ENCODE measurements at places on chromosomes 2 and 18.

- DNase-seq = no peak
Observed at GRCh38 chr2:60520151-60520876, 33.1 kb downstream of the BCL11A start.

GRCh38 chr2:11498543-11499034 lies 32.6 kb upstream of the E2F6 start:
- DNase-seq = peak; percentile 25

DNA sequence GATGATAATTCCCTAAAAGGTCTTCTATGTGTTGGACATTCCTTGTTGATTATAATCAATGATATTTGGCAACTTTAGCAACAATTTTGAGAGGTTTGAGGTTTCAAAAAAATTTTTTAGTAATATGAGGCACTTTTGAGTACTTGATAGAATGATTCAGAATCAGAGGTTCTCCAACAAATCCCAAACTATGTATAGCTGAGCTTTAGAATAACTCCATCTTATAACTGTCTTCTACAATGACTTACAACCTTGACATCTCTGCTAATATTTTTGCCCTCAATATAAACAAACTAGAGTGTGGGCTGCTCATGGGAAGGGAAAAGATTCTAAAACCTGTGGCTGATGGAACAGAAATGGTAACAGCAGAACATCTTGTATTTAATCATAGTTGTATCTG lies 21.5 kb upstream of the SERPINB7 start:
- DNase-seq = no peak

- no peak for DNase-seq
Observed at GRCh38 chr2:182426082-182426917, 536 bp downstream of the PDE1A start.

DNA sequence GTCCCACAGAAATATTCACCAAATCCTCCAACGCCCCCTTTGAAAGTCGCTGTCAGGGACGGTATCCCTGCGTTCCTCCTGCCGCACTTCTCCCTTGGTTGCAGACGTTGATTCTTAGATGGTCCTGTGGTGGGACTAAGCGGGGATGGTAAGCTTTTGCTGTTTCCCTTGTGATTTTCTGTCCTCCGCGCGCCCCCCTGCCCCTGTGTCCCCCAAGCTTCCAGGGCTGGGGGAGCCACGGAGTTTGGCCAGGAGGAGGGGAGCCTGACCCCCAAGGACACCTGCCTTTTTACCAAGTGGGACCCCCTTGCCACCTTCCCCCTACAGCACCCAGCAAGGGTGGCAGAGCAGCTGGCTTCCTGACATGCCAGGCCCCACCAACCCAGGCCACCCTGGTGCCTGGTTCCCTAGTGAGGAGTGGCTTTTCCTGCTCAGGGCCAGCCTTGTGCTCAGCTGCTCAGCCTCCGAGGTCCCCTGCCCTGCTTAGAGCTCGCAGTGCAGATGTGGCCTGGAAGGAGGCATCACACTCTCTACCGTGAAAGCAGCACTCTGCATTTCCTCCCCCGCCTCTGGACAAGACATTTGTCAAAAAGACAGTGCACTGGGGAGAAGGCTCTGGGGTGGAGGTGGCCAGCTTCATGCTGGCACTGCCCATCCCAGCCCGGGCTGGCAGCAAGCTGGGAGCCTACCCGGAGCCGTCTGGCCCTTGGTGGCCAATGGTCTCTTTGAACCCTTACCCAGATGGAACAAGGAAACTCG lies 49.4 kb downstream of the TWIST2 start:
- DNase-seq = no peak

DNA sequence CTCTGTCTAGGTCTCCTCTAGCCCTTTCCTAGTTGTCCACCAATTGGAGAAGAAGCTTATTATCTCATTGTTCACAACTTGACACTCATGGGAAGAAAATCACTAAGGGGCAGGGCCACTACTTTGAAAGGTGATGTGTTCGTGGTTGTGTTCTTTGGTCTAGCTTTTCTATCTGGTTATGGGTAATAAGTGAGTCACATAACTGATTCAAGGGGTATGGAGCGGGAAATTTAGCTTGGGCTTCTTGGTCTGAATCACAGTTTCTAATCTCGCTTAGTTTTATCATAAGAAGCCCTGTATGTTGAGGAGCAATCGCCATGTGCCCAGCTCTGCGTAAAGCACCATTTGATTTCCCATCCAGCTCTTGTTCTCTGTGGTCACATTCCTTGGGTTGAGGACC lies 18.7 kb upstream of the DYTN start:
- DNase-seq = no peak

DNA sequence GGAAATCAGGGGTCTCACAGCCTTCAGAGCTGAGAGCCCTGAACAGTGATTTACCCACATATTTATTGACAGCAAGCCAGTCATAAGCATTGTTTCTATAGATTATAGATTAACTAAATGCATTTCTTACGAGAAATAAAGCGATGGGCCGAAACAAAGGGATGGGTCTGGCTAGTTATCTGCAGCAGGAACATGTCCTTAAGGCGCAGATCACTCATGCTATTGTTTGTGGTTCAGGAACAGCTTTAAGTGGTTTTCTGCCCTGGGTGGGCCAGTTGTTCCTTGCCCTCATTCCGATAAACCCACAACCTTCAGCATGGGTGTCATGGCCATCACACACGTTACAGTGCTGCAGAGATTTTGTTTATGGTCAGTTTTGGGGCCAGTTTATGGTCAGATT lies 36.4 kb downstream of the TANC1 start:
- DNase-seq = no peak

Measured in NCI-H1694 (cell line).